ENCODE measurements at places on chromosomes 3 and 15. TPM values are rescaled to one million over a fixed set of nuclear protein-coding genes. Genes with fewer than 3 reads are reported as not detected.

Gene TMEM108
- total RNA-seq = 0.12 TPM

Gene UCN2
- total RNA-seq = under 0.01 TPM

Gene CHST13
- total RNA-seq = not detected

Gene DOCK3
- total RNA-seq = 0.12 TPM

Gene MUSTN1
- not detected for total RNA-seq

Gene SI
- total RNA-seq = not detected

Gene MFN1
- total RNA-seq = 39.3 TPM

Gene GOLGA8S
- total RNA-seq = not detected

Gene GRK7
- under 0.01 TPM for total RNA-seq

Gene GOLGA6B
- total RNA-seq = not detected

Gene NRG4
- not detected for total RNA-seq

Gene MPI
- total RNA-seq = 62.5 TPM

All from smooth muscle cell of the coronary artery (primary cell).